ENCODE measurements at places on chromosomes 12 and 14. TPM values are rescaled to one million over a fixed set of nuclear protein-coding genes. Genes with fewer than 3 reads are reported as not detected.

Gene TBC1D30
- polyA plus RNA-seq, result 0.34 TPM

Gene C12orf54
- polyA plus RNA-seq, result not detected

GRCh38 chr12:113191227-113191626 lies 5.7 kb downstream of the RITA1 start:
- no peak for DNase-seq

DNA sequence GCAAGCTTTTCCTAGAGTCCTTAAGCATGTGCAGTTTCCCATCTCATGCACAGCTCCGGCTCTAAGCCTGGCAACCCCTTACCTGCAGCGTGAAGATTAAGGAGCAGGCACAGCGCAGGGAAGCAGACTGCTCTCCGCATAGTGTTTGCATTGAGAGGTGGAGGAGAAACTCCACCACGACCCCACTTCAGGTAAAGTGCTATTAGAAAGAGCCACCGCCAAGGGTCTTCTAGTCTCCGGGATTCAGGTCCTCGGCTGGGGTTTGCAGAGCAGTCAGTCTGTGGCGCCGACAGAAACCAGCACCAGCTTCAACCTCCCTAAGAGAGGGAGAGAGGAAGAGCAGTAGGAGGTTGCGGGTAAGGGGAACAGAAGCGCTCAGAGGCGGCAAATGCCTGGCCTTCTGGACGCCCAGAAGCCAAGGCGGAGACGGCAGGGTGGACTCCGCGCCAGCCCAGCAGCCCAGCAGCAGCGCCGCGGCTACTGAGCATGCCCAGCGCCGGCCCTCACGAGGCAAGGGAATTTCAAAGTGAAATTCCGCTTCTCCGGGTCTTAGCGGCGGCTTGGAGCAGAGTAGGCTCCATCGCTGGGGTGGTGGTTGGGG lies at the start of gene PTPRR:
TSS of gene PTPRR (minus strand) at position 488 of the 601 bp plus-strand sequence. CDS start at position 140, 348 bp downstream.
- DNase-seq, result no peak

DNA sequence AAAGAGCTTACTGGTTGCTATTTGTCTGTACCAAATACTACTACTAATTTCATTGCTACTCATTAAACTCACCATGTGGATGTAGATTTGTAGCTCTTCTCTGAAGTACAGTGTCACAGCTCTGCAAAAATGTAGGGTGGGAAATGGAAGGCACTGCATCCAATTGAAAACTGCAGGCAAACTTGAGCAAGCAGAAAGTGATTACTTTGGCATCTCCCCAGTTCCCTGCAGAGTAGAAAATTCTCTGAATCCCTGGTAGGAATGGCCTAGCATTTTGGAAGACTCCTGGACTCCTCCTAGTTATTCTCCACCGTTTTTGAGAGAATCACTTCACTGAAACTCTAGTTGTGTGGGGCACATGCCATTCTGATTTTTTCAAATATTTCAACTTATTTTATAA lies 239.1 kb downstream of the DIO2 start:
- DNase-seq, result peak; percentile 16

GRCh38 chr12:120713861-120714482 lies 3.7 kb downstream of the UNC119B start:
- peak; percentile 82 for DNase-seq

DNA sequence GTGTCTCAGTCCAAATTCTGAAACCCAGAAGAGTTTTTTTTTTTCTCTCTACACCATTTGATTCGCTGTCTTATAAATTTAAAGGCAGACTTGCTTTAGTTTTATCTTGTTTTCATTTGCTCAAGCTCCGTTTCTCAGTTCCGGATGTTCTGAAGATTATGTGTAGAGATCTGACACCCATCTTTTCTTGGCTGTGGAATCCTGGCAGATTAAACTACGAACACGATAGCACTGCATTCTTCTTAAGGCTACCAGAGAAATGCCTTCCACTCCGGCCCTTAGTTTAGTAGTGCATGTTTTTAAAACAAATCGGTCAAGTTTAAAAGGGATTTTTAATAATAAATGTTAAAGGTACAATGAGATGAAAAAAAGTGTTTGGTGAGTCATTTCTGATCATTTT lies 106.4 kb downstream of the LMO3 start:
- DNase-seq, result no peak

DNA sequence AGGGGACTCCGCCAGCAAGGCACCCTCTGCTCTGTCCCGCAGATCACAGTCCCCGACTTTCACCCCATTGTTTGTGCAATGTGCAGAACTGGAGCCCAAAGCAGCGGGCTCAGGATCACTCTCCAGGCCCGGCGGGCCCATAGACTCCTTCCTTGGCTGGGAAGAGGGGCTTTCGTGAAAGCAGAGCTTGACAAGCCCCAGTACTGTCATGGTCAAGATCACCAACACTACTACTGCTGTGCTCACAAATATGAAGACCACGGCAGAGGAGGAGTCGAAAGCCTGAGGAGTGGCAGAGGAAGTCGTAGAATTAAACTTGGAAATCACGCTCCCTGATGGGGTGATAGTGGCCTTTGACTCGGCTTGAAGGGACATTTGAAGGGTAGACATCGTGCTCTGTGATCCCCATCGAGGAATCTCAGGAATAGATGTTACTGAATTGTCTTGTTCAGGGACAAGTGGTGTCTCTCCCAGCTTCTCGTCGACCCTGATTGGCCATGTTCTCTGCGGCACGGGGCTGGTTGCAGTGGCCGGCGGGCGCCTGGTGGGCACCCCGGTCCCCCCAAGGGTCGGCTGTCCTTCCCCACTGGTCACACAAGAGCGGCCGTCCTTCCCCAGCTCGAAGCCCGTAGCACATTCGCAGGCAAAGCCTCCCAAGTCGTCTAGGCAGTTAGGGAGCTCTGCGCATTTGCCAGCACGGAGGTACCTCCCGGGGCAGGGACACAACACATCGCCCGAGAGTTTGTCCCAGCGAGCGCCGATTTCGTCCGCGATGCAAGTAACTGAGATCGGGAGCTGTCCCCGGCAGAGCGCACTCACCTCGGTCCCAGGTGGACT lies 1.1 kb downstream of the CLEC14A start:
- no peak for DNase-seq

DNA sequence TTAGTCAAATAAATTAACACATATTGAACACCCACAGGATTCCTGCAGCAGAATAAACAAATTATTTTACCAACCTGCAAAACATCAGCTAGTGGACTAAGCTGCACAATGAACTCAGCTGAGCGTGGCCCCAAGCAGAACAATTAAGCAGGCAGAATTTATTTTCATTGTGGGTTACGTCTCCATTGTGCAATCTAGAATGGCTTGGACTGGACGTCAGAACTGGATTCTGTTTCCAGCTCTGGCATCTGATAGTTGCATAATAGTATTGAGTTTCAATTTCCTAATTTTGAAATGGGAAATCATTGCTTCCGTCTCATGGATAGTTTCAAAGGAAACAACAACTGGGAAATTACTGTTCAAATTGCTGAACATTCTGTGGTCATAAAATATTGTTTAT lies 35.5 kb upstream of the RERG start:
- peak; percentile 2 for DNase-seq

GRCh38 chr14:41549821-41550607 lies 56.7 kb upstream of the LRFN5 start:
- DNase-seq, result peak; percentile 62

GRCh38 chr12:125406131-125406530 lies 340.9 kb downstream of the AACS start:
- no peak for DNase-seq

GRCh38 chr12:111166779-111167540 lies 201.9 kb downstream of the PHETA1 start:
- DNase-seq, result no peak

DNA sequence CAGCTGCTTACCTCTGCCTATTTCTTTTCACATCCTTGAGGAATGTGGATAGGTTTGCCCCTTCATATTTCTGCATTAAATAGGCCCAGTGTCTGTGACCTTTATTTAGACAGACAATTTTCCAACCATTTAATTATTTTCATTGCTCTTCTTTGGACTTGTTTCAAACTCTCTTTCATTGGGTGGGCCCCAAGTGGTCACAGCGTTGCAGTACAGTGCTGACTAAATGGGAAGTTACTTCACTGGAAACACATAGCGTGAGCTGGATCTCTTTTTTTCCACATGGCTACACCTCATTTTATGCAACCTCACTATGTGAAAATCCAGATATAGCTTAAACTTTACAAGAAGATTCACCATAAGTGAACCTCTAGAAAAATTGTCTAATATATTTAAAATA lies 438.9 kb downstream of the ADAMTS20 start:
- no peak for DNase-seq

GRCh38 chr14:44657696-44658388 lies 150.8 kb upstream of the FSCB start:
- peak; percentile 0 for DNase-seq

DNA sequence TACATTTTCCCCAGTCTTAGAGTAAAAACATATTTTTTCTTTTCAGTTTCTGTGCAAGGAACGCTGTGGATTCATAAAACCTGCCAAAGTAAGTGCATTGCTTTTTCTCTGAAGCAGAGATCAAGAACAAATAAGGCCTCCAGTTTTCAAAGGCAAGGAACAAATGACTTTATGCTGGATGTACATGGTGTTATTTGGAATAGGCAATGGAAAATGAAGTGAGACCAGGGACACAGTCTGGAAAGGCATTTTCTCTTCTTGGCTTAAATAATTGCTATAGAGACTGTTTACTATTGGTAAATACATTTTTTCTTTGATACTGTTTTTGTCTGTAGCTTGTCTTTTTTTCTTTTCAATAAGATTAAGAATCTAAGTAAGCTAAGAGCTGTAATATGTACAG lies 725.9 kb upstream of the MDGA2 start:
- DNase-seq, result no peak

DNA sequence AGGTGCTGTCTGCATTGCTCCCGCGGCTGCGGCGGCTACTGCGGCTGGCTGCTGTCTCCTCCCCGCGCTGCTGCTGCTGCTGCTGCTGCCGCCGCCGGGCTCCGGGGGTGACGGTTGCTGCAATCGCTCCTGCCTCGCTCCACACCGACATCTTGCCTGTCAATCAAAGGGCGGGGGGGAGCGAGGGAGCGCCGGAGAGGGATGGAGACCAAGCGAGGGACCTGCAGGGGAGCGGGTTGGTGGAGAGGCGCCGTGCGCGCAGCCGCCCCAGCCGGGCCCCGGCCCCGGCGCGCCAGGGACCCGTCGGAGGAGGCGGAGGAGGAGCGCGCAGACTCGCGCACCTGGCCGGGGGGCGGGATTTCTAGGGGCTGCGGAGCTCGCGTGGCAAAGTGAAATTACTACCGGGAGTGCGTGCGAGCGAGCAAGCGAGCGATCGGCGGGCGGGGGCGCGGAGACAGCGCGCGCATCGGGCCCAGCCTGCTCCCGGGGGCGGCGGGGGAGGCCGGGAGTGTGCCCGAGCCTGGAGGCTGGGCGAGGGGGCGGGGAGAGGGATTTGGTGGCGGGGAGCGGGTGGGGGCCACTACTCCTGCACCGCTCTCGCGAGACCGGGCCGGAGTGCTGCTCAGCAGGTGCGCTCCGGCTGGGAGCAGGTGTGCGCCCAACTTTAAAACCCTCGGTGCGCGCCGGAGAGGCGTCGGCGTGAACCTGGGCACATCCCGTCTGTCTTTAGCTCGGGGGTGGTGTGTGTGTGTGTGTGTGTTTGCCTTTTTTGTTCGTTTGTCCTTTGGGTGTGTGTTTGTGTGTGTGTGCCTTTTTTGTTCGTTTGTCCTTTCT lies at the start of gene KSR2:
TSS of gene KSR2 (minus strand) at position 165 of the 834 bp plus-strand sequence. CDS start 735 bp downstream, outside the sequence.
- DNase-seq, result no peak

DNA sequence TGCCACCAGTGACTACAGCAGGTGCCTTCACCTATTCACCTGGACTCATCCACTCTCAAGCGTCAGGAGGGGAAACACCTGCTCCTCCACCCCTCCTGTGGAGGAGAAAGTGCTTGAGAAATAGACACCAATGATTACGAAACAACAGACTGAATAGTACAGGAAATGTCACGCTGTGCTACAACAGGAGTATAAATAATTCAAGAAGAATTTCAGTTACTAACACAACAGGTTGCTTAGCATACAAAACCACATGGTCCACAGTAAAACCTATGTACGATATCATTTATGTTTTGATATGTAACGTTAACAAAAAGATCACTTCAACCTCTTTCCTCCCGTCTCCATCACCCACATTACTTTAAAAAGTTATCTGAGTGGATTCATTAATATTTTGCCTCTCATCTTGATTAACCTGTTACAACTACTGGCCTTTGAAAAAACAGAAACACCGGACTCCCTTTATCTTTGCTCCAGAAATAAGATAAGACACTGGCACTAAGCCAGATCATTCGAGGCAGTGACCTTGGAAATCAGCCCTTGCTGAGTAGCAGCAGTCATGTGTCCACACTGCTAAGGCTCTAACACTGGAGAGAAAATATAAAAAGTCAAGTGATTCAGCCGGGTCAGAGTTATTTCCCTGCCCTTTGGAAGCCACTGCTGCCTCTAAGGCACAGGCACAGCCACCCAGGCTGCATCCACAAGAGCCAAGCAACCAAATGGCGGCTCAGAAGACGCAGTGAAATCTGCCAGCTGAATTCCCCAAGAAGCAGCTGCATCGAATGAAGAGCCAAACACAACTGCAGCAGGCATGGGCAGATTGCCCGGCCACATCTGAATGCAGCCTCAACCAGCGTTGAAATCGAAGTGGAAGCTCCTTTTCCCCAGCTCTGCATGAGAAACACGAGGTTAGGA lies 40.9 kb downstream of the NT5DC3 start:
- DNase-seq, result peak; percentile 73

GRCh38 chr12:123119808-123120207 lies 31.1 kb downstream of the PITPNM2 start:
- no peak for DNase-seq

- no peak for DNase-seq
Observed at GRCh38 chr12:13277293-13277692, 80.8 kb downstream of the EMP1 start.

DNA sequence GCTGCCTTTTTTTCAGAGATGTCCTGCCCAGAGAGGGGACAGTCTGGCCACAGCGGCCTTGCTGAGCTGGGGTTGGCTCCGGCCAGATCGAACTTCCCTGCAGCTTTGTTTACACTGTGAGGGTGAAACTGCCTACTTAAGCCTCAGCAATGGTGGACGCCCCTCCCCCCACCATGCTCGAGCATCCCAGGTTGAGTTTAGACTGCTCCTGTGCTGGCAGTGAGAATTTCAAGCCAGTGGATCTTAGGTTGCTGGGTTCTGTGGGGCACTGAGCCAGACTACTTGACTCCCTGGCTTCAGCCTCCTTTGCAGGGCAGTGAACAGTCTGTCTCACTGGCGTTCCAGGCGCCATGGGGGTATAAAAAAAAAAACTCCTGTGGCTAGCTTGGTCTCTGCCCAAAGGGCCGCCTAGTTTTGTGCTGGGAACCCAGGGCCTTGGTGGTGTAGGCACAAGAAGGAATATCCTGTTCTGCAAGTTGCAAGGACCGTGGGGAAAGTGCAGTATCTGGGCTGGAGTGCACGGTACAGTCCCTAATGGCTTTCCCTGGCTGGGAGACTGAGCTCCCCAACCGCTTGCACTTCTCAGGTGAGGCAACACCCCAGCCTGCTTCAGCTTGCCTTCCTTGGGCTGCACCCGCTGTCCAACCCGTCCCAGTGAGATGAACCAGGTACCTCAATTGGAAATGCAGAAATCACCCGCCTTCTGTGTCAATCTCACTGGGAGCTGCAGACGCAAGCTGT lies 79.1 kb downstream of the LRIG3 start:
- no peak for DNase-seq

- DNase-seq, result no peak
Observed at GRCh38 chr14:71524320-71524982, 407.8 kb upstream of the RGS6 start.

GRCh38 chr14:72892103-72892878 lies 1.6 kb downstream of the DPF3 start:
- peak; percentile 43 for DNase-seq
